PC-9 (cell line): ENCODE measurements at places on chromosomes 7 and 10. TPM values are rescaled to one million over a fixed set of nuclear protein-coding genes. Genes with fewer than 3 reads are reported as not detected.

- no peaks in the 10 kb centered on the region for H3K36me3 ChIP-seq
- no peaks in the 10 kb centered on the region for H3K27me3 ChIP-seq
- H3K4me3 ChIP-seq, result no peak overlapping the region
- no peaks in the 10 kb centered on the region for H3K4me1 ChIP-seq
Observed at GRCh38 chr10:99858849-99859248, 76.4 kb downstream of the ABCC2 start.

DNA sequence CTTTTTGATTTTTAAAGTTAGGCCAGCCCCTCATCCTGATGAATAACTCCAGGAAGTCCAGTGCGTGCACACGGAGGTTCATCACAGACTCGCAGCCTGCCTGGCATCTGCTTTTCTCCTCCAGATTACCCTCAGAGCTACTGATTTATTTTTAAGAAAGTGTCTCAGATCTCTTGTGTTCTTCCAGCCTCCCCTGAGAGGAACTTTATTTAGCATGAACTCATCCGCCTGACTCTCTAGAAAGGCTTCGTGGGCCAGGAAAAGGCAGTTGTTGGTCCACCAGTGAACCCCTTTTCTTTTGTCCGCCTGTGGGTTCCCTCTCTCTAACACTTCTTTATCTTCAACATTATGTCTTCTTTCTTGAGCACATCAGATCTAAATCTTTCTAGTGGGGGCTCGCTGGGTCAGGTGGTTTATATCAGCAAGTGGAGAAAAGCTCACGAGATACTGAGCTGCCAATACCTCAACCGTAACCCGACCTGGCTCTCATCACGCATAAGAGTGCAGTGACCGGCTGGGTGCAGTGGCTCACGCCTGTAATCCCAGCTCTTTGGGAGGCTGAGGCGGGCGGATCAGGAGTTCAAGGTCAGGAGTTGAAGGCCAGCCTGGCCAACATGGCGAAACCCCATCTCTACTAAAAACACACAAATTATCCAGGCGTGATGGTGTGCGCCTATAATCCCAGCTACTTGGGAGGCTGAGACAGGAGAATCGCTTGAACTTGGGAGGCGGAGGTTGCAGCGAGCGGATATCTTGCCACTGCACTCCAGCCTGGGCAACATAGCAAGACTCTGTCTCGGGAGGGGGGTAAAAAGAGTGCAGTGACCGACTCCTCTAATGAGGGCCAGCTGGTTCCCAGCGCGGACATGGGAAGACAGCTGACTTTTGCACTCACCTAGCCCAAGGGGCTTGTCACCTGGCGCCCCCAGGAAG is 162.3 kb downstream of the CCDC3 start:
- H3K4me1 ChIP-seq, result no peaks in the 10 kb centered on the region
- H3K36me3 ChIP-seq, result no peaks in the 10 kb centered on the region
- no peak for DNase-seq
- H3K4me3 ChIP-seq, result no peak overlapping the region

GRCh38 chr7:41694495-41694894 is 8.4 kb downstream of the INHBA start:
- no peak overlapping the region for H3K4me3 ChIP-seq
- H3K27me3 ChIP-seq, result no peaks in the 10 kb centered on the region
- peaks cover 12% of the 10 kb centered on the region; the same call in 1 of the 2 replicates for H3K36me3 ChIP-seq
- no peak for DNase-seq
- H3K27ac ChIP-seq, result no peak overlapping the region
- peaks cover 17% of the 10 kb centered on the region; the same call in 1 of the 2 replicates for H3K4me1 ChIP-seq

DNA sequence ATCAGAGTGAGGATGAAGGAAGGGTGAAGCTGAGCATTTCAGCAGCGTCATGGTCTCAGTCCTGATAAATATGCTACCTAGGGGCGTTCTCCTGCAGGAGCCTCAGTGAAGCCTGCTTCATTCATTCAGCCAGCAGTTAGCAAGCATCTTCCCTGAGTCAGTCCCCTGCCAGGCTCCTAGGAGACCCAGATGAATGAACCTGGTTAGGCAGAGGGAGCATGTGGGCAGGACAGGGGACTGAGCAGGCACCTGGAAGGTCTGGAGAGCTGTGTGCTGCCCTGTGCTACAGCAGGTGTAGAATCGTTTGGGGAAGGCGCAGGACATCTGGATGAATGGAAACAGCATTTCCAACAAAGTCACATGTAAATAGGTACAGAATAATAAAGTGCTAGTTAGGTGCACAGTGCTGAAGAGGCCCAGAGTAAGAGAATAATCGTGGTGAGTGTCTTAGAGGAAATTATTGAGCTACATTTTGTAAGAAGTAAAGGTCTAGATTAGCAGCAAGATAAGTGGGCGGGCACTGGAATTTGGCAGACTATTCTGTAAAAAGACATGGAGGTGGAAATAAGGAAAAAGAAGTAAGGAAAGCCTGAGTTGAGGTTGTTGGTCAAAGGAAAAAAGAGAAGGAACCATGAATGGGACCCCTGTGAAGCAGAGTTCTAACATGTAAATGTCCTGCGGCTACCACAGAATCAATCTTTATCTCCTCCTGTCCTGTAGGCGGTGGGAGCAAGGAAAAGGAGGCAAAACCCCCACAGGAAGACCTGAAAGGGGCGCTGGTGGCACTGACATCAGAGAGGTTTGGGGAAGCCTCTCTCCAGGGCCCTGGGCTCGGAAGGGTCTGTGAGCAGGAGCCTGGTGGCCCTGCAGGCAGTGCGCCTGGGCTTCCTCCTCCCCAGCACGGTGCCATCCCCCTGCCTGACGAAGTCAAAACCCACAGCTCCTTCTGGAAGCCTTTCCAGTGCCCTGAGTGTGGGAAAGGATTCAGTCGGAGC is 12.0 kb downstream of the ZSCAN25 start:
- no peaks in the 10 kb centered on the region for H3K27me3 ChIP-seq
- peaks cover 21% of the 10 kb centered on the region; the same call in 1 of the 2 replicates for H3K36me3 ChIP-seq
- H3K4me3 ChIP-seq, result no peak overlapping the region
- DNase-seq, result no peak

- H3K27me3 ChIP-seq, result no peaks in the 10 kb centered on the region
- no peaks in the 10 kb centered on the region for H3K36me3 ChIP-seq
Observed at GRCh38 chr7:39948375-39948955, 1.6 kb upstream of the CDK13 start.

DNA sequence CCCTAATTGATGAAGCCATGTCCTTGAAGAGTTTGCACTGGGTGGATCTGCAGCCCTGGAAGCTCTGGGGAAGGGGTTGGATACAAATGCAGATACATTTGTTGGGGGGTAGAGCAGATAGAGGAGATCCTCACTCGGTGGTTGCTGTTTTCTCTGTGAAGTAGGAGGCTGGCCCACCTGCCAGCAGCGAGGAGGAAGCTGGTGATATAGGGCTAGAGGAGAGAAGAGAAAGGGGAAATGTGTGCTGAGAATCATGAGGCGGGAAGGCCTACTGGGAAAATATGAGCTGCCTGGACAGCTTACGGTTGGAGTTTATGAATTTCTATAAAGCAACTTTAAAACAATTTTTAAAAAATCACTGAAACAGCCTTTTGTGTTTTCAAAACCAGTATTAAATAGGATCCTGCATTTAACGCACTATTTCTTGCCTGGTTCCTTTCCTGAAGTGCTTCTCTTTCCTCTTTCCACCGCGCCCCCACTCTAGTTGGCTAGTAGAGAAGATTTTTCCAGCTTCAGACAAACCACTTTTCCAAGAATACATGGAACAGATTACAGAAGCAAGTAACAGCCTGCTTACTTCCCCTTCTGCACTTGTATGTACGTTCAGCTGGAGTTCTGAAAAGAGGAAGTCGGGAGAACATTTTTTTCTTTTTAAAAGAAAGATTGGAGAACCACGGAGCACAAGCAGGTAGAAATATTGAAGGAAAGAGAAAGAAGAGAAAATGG is 100.6 kb upstream of the GLCCI1 start:
- no peaks in the 10 kb centered on the region for H3K4me1 ChIP-seq
- H3K27ac ChIP-seq, result no peak overlapping the region
- H3K36me3 ChIP-seq, result no peaks in the 10 kb centered on the region
- no peak overlapping the region for H3K4me3 ChIP-seq
- no peak for DNase-seq

GRCh38 chr10:126576336-126576735 is 94.2 kb downstream of the C10orf90 start:
- H3K4me3 ChIP-seq, result no peak overlapping the region
- H3K27ac ChIP-seq, result no peak overlapping the region
- H3K36me3 ChIP-seq, result no peaks in the 10 kb centered on the region

- no peak overlapping the region for H3K27ac ChIP-seq
- peaks cover 10% of the 10 kb centered on the region; the same call in 1 of the 2 replicates for H3K36me3 ChIP-seq
- no peaks in the 10 kb centered on the region for H3K27me3 ChIP-seq
- no peak for DNase-seq
- no peak overlapping the region for H3K4me3 ChIP-seq
- H3K4me1 ChIP-seq, result peaks cover 8% of the 10 kb centered on the region
Observed at GRCh38 chr7:50761713-50762112, 21.0 kb downstream of the GRB10 start.

GRCh38 chr7:105587909-105588635 is 6.8 kb upstream of the EFCAB10 start:
- H3K4me3 ChIP-seq, result no peak overlapping the region
- no peaks in the 10 kb centered on the region for H3K36me3 ChIP-seq
- no peaks in the 10 kb centered on the region for H3K4me1 ChIP-seq
- no peaks in the 10 kb centered on the region for H3K27me3 ChIP-seq
- DNase-seq, result no peak

- H3K27ac ChIP-seq, result no peak overlapping the region
- peaks cover 42% of the 10 kb centered on the region; the same call in 1 of the 2 replicates for H3K27me3 ChIP-seq
- DNase-seq, result no peak
- no peak overlapping the region for H3K4me3 ChIP-seq
Observed at GRCh38 chr7:155800301-155800700, 12.0 kb downstream of the SHH start.

DNA sequence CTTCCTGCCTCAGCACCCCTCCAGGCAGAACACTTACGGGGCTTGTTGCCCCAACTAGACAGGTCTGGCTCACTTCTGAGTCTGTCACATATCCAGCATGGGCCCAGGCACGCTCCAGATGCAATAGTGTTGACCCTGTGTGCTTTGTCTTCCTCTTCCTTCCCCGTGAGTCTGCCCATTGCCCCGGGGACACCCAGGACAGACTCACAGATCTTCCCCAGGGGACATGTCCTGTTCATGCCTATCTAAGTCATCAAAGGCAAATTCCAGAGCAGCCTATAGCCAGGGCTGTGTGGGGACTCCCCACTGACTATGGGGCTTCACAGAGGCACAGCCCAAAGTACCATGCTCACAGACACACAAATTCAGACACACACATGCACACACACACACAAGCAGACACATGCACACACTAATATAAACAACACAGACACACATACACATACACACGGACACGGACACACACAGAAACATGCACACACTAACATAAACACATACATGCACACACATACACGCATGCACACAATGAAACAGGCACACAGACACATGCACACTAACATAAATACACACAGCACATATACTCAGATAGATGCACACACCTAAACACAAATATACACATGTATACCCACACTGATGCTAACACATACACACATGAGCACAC is 175.8 kb downstream of the KCNMA1 start:
- DNase-seq, result no peak
- H3K36me3 ChIP-seq, result no peaks in the 10 kb centered on the region
- H3K4me1 ChIP-seq, result no peaks in the 10 kb centered on the region
- no peaks in the 10 kb centered on the region for H3K27me3 ChIP-seq
- H3K27ac ChIP-seq, result no peak overlapping the region

DNA sequence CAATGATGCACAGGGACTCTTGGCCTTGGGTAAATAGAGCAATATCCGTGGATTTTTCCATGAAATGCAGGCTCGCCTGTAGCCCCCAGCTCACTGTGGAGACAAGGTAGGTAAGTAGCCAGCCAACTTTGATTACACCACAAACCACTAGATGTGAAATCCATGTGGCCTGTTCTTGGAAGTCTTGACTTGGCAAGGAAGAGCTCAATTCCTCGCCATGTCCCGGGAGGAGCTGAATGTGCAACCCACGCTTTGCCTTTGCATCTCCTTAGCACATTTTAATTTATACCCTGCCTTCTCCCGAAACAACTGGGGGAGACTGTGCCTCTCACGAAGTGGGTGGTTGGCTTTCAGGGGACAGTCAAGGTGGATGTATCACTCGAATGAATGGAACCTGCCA is 347.7 kb upstream of the MKI67 start:
- H3K4me3 ChIP-seq, result no peak overlapping the region
- H3K36me3 ChIP-seq, result no peaks in the 10 kb centered on the region
- H3K4me1 ChIP-seq, result no peaks in the 10 kb centered on the region

- H3K27ac ChIP-seq, result no peak overlapping the region
- H3K4me1 ChIP-seq, result no peaks in the 10 kb centered on the region
- H3K27me3 ChIP-seq, result no peaks in the 10 kb centered on the region
- no peak for DNase-seq
- peaks cover 15% of the 10 kb centered on the region; the same call in 1 of the 2 replicates for H3K36me3 ChIP-seq
Observed at GRCh38 chr10:99849536-99849935, 67.1 kb downstream of the ABCC2 start.

The AUTS2 gene
- not detected in 2 replicates for total RNA-seq

The FEZF1 gene
- total RNA-seq, result not detected in 2 replicates

The STOX1 gene
- total RNA-seq, result 3.9 and 4.4 TPM in 2 replicates

The ERVW-1 gene
- not detected in 2 replicates for total RNA-seq

The OPN1SW gene
- total RNA-seq, result not detected in 2 replicates

The PHYHIPL gene
- not detected in 2 replicates for total RNA-seq

The GALNT17 gene
- not detected in 2 replicates for total RNA-seq

The SSC4D gene
- total RNA-seq, result 3.5 and 3.9 TPM in 2 replicates

The ADIRF gene
- total RNA-seq, result 51.0 and 72.8 TPM in 2 replicates

The NUTM2B gene
- 0.83 and 1.3 TPM in 2 replicates for total RNA-seq

The CRHR2 gene
- not detected in 2 replicates for total RNA-seq
